Mucosa of gallbladder (tissue), 1 donor: ENCODE measurements at places on chromosomes 1 and 21. TPM values are rescaled to one million over a fixed set of nuclear protein-coding genes. Genes with fewer than 3 reads are reported as not detected.

Gene KCNH1
- 1.4 TPM for total RNA-seq

Gene LCE3D
- not detected for total RNA-seq

Gene AIM2
- 0.86 TPM for total RNA-seq

Gene TFF2
- 115 TPM for total RNA-seq

Gene APOBEC4
- not detected for total RNA-seq

Gene SLC25A34
- 10.1 TPM for total RNA-seq

Gene BSDC1
- 101 TPM for total RNA-seq

Gene DDR2
- total RNA-seq = 48.3 TPM

Gene CAMSAP2
- total RNA-seq = 21.4 TPM

Gene S100A7
- total RNA-seq = not detected

Gene TNFSF4
- 1.5 TPM for total RNA-seq

Gene APCS
- total RNA-seq = 54.7 TPM

Gene USF1
- 58.8 TPM for total RNA-seq

Gene TRIM58
- total RNA-seq = 0.66 TPM

Gene TMEM61
- 2.3 TPM for total RNA-seq

Gene LCE2C
- not detected for total RNA-seq

Gene LIN28A
- 1.4 TPM for total RNA-seq
